ENCODE measurements at places on chromosomes 7 and 10. TPM values are rescaled to one million over a fixed set of nuclear protein-coding genes. Genes with fewer than 3 reads are reported as not detected.

- DNase-seq = no peak
These were observed 26.3 kb downstream of the NEBL start for GRCh38 chr10:20870834-20871233.

- DNase-seq = no peak
These were observed 44.4 kb downstream of the DNAH11 start for GRCh38 chr7:21587139-21587784.

DNA sequence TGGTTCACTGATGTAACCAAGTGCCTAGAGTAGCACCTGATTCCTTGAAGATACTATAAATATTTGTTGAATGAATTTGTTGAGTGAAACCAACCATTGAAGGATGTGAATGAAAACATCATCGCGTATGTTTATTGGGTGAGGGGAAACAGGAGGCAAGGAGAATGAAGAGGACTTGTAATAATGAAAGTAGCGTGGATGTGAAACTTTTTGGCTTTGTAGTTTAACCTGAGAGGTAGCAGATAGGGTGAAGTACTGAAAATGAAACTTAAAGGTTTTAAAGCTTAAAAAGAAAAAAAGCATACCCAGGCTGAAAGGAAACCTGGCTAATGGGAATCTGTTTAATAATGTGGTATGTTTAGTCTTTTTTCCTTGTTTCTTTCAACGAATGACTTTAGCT, 5.2 kb downstream of the CCNY start:
- DNase-seq = no peak

Gene NDUFB8
- total RNA-seq = 102 TPM
